ENCODE measurements at places on chromosomes 12 and 14.

GRCh38 chr12:114649585-114649984 is 34.4 kb downstream of the TBX3 start:
- DNase-seq = no peak

- DNase-seq = no peak
Measured at GRCh38 chr14:99511421-99512109, 30.4 kb downstream of the CCNK start.

DNA sequence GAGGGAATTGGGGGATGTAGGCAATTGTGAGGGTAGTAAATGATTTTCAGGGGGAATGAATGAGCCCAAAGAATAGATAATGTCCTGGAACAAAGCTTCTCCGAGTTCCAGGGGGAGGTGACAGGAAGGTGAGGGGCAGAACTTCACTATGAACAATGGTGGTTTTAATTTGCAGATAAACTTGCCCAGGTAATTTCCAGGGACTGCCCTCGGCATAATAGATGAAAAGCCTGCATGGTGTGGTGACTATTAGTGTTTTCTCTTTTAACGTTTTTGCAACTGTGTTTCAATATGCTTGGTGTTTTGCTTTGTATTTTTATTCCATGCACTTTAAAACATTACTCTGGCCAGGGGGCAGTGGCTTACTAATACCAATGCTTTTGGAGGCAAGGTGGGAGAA is 325.2 kb upstream of the RGS6 start:
- DNase-seq = no peak

DNA sequence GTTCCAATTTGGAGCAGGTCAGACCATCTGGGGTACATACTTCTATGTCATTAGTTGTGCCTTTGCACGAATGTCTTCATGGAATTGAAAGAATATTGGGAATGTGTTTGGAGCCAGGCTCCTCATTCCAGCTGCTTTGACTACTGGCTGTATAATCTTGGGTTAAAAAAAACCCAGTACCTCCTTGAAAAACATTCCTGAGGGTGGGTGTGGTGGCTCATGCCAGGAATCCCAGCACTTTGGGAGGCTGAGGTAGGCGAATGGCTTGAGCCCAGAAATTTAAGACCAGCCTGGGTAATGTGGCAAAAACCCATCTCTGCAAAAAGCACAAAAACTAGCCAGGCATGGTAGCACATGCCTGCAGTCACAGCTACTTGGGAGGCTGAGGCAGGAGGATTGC is 125.6 kb downstream of the TTC8 start:
- DNase-seq = no peak

GRCh38 chr12:44509471-44509870 is 366.6 kb downstream of the NELL2 start:
- no peak for DNase-seq

DNA sequence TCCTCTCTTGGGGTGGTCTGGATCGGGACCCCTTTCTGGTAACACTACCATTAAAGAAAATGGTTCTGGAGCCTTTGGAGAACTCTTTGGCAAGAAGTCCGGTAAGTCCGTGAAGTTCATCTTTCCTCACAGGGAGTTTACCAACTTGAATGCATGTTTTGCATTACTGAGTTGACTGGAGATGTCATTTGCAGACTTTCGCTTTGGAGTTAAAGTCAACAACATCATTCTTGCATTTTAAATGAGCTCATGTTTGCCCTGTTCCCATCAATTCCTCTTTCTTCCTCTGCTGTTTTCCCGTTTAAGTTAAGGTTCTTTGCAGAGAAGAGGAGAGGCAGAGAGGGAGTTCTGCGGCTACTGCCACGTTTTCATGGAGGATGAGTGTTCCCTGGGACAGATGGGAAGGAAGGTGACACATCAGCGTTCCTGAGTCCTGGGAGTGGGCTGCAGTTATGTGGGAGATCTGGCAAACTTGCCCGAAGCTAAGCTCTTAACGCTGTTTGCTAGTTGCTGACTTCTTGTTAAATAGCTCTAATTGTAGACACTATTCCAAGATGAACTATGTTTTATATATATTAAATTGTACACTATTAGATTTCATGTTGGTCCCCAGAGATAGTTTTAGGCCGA is 18.8 kb upstream of the PRICKLE1 start:
- no peak for DNase-seq

GRCh38 chr14:88933191-88933590 is 108.7 kb downstream of the TTC8 start:
- DNase-seq = no peak

DNA sequence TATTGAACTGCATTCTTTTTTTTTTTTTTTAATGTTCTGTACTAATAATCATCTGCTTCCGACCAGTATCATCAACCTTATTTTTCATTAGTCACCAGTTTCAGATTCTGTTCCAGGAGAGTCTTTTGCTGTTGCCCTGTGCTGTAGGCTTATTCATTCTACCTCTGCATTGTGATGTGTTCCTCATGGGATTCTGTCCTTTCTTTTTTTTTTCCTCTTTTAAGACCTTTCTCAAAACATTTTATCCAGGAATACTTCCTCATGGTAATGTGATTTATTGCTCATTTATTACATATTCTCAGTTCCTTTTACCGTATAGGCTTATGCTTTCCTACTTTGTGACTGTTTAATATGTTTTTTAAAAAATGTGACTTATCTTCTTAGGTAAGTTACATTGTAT is 4.8 kb downstream of the NDUFA9 start:
- no peak for DNase-seq

- DNase-seq = no peak
Measured at GRCh38 chr12:77078231-77078630, 12.9 kb upstream of the E2F7 start.

- DNase-seq = no peak
Measured at GRCh38 chr12:109678719-109679118, 34.9 kb upstream of the FAM222A start.

- no peak for DNase-seq
Measured at GRCh38 chr14:64005822-64006221, 153.0 kb downstream of the SYNE2 start.

DNA sequence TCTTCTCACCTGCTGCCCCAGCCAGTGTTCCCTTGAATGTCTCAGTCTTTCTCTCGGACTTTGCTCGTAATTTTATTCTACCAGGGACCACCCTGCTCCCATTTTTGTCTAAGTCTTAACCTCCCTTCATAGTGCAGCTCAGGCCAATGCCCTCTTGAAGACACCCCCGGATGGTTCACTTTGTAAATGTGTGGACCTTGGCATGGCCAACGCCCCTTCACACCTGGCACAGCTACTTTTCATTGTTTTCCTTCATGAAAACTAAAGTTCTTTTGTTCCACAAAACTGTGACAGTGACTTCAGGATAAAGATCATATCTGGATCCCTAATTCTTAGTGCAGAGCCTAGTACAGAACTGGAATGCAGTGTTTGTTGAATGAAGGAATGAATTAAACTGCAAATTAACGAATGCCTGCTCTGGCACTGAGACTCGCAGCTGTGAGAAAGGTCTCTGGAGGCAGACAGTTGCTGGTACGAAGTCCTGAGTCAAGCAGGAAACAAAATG is 3.5 kb upstream of the RNASE4 start:
- DNase-seq = peak; percentile 84

DNA sequence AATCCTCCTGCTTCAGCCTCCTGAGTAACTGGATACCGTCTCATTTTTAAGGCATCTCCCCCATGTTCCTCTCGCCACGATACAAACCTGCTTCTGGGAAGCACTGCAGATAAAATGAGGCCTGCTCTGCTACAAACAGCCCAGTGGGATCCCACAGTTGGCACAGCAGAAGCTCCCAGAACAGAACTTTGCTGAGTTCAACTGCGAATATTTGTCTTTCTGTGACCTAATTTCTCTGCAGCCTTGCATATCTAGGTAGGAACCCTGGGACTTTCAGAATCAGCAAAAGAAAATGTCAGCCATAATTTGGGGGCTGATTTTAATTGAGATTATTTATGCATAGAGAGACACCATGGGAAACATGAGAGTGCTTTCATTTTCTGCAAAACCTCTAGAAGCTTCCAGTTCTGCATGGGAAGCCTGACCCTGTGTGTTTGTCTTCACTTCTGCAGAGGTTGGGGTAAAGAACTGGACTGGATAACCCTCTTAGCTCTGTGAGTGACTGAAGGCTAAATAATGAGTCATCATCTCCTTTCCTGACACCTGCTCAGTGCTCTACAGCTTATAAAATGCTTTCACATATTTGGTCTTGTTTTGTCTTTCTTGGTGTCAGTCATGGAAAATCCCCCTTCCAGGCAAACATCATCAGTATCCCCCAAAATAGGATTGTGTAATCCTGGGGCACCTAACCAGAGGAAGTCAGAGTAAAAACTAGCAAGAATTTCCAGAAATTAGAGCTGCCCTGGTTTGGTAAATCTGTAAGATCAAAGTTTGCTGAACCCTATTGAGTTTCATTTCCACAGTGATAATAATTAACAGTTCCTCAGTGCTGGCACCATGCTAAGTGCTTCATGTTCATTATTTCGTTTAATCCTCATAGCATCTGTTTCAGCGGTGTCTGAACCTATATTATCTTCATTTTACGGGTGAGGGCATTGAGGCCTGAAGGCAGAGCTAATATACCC is 185.8 kb downstream of the SLC15A4 start:
- DNase-seq = peak; percentile 29

- no peak for DNase-seq
Measured at GRCh38 chr12:111386885-111387284, 18.0 kb upstream of the PHETA1 start.

DNA sequence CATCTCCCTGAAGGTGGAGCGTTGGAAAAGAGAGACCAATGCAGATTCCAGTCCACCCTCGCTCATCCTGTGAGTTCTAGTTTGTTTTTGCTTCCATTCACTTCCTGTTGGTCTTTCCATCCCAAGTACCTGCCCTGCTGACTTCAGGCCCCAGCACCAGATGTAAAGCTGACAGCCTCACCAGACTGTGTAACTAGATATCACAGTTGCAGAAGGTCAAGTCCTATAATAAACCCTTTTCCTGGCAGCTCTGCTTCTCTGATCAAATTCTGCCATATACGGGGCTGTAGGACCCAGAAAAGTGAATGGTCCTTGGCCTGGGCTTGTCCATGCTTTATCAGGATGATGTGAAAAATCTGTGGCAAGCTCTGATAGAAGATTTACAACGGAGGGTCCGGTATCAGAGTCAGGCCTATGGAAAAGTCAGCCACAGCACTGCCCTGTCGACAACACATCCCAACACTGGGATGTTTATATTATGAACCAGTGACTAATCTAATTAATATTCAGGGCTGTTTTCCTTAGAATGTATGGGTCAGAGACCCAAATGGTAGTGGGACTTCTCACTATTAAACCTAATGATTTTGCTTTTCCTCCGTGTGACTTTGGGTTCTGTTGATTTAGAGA is 42.1 kb downstream of the CCDC175 start:
- DNase-seq = no peak

DNA sequence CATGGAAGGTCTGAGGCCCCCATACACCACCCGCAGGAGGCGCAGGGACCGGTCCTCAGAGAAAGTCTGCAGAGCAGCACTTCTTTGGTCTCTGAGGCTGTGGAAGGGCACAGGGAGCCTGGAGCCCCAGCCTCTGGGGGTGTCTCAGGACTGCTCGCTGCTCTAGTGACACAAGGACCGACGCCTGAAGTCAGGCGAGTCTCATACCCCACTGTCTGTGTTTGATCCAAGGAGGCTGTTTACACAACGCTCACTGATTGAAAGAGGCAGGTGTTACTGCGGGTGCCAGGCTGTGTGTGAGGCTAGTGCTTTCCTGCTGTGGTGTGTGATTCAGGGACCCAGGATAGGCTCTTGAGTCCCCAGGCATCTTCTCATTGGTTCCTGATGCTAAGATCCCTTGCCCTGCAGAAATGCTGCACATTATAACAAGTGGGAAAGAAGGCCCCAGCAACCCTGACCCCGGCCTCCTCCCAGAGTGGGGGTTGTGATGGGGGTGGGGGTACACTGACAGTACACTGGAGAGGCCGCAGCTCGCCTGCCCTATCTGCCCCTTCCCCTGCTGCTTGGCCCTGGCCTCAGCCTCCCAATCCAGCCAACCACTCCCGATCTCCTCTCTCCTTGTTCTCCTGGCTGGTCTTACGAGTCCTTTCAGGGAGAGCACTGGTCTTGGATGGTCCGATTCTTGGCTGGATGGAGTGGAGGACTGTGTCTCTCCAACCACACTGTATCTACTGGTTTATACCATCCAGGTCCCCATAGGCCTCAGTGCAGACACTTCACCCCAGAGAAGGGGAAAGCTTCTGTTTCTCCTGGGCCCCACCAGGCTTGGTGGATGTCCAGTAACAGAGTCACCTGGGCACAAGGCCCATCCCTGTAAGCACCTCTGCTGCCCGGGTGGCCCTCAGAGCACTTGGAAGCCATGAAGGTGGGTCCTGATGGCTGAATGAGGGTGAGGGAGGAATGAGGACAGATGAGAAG is 6.6 kb downstream of the CACNA2D4 start:
- no peak for DNase-seq

DNA sequence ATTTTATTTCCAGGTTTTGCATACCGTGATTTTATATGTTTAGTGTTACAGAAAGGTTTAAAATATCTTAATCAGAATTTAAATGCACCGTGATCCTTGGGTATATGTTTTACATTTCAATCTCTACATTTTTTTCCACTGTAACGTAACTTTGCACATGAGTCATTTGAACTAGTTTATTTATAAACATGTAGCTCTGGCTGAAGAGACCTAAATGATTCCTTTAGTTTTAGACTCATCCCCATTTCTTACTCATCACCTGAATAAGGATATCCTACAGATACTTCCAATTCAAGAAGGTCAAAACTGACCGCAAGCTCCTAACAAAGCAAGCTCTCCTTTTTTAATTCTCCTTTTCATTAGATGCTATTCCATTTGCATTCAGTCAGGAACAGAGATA is 42.7 kb upstream of the SLC6A15 start:
- no peak for DNase-seq
